ENCODE measurements at places on chromosomes 12 and 14. TPM values are rescaled to one million over a fixed set of nuclear protein-coding genes. Genes with fewer than 3 reads are reported as not detected.

DNA sequence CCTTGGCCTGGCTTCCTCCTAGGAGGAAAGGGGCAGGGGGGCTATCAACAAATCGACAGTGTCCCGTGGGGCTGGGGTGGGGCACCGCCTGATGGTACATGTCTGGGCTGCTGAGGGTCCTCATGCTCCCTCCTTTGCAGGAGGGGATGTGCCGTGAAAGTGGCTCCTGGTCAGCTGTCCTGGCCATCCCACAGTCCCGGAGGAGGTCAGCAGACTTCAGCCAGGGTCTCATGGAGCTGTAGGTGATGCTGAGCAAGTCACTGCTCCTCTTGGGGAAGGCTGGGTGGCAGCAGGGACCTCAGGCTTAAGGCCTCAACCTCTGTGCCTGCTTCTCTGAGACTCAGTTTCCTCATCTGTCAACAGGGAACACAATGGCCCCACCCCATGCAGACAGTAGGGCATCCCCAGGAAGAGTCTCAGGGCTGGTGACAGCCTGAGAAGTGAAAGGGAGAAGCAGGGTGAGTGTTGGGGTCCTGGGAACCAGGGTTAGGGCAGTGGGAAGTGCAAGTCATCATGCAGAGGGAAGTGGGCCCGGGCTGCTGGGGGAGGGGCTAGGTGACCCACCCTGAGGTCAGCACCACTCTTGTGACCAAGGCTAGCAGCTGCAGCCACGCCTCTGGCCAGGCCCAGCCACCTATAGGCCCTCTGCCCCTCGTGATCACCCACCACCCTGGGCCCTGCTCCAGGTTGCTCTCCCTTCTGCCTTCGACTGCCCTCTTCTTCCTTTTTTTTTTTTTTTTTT lies 4.4 kb upstream of the TNFAIP2 start:
- DNase-seq: no peak

DNA sequence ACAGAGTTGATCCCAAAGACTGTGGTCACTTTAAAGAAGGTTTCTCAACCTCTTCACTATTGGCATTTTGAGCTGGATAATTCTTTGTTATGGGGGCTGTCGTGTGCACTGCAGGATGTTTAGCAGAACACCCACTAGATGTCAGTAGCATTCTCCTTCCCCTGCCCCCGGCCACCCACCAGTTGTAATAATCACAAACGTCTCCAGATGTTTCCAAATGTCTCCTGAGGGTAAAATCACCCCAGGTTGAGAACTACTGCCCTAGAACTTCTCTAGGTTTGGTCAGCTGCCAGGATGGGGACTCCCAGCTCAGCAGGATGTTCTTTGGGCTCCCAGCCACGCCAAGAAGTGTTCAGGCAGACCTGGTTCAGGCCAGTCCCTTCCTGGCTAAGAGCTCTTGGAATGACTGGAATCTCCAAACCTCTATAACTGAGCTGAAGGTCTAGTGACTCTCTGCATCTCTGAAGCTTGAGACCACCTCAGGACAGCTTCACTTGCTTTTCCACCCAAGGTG lies 12.5 kb upstream of the AJUBA start:
- no peak for DNase-seq

DNA sequence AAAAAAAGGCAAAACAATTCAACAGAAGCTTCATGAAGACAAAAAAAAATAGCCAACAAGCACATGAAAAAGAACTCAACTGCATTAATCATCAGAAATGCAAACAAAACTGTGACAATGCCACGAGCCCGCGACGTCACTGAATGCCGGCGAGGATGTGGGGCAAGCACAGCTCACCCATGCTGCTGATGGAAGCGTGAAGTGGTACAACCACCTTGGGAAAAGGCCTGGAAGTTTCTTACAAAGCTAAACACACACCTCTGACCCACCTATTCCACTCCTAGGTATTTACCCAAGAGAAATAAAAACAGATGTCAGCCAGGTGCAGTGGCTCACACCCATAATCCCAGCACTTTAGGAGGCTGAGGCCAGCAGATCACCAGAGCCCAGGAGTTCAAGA lies 10.5 kb downstream of the BTBD6 start:
- DNase-seq: no peak

ASB2 gene
- 21.3 TPM for total RNA-seq

TAS2R19 gene
- total RNA-seq: 2.2 TPM
